T-helper 2 cell treated with Interferon-gamma antibody and Interleukin-4, amounts not matched to agents 100 ng/mL and 5 ng/mL, for 36 hours (primary cell): ENCODE measurements at places on chromosomes 6 and 20. TPM values are rescaled to one million over a fixed set of nuclear protein-coding genes. Genes with fewer than 3 reads are reported as not detected.

KCNG1 gene
- 0.07 TPM in 1 of 2 replicates, not detected in the other for total RNA-seq

FAM217A gene
- not detected in 2 replicates for total RNA-seq

CGAS gene
- total RNA-seq: 45.8 and 46.5 TPM in 2 replicates

LIN28B gene
- total RNA-seq: not detected in 2 replicates

MYLK4 gene
- total RNA-seq: 0.30 and 0.36 TPM in 2 replicates

NKX2-2 gene
- not detected in 2 replicates for total RNA-seq
